ENCODE measurements at places on chromosomes 3 and 15.

DNA sequence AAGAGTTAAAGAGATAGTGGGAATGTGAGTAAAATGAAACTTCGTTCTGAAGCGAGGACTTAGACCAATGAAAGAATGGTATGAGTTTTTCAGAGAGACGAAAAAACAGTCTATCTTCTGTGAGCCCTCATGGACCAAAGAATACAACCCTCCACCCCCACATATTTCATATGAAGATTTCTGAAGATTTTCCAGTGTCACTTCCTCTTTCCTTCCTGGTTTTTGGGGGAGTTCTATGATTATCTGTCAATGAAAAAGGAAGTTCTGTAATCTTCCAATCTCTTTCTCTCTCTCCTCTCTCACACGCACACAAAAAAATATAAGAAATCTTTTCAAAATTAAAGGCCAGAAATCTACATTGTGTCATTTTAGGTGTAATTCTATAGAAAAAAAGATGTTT lies 27.7 kb downstream of the CMSS1 start:
- DNase-seq = no peak

GRCh38 chr3:6250167-6250566 lies 610.7 kb upstream of the GRM7 start:
- DNase-seq = no peak

DNA sequence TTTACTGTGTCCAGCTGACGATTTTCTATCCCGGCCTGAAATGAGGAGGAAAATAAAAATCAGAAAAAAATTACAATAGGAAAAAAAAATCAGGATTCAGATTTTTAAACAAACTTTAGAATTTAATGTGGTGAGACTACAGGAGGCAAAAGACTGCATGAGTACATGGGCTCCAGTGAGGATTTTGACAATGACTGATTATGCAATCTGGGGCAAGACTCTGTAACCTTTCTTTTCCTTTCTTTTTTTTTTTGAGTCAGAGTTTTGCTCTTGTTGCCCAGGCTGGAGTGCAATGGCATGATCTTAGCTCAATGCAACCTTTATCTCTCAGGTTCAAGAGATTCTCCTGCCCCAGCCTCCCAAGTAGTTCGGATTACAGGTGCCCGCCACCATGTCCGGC lies 29.9 kb downstream of the SPG11 start:
- peak; percentile 15 for DNase-seq

- no peak for DNase-seq
Measured at GRCh38 chr15:44781128-44781810, 44.9 kb downstream of the TRIM69 start.

GRCh38 chr3:127990461-127990860 lies 61.8 kb upstream of the SEC61A1 start:
- no peak for DNase-seq

DNA sequence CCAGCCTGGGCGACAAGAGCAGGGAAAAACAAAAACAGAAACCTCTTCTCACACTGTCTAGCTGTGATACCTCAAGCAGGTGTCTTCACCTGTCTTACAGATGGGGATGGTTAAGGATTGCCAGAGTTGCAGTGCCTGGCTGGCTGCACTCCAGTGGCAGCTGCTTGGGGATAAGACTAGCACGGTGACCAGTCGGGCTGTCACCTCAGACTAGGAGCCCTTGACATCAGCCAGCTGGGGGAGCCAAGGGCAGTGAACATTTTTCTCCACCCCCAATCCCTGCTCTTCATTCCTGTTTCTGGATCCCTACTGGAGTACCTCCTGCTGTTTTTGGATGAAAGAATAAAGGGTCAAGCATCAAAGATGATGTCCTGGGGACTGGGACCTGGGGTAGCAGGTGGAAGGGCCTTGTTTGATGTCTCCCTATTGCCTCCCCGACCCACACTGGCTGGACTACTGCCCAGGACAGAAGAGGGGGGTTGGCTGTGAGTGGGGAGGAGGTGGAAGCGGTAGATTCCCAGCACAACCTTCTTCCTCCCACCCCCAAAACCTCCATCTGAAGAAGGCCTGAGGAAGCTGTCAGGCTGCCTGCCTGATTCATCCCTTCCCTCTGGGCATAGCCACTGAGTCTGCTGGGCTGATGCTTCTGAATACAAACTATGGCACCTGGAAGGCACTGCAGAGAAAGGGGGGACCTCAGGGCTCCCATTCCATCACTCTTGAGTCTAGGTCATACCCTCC lies 7.0 kb upstream of the CPNE9 start:
- no peak for DNase-seq

DNA sequence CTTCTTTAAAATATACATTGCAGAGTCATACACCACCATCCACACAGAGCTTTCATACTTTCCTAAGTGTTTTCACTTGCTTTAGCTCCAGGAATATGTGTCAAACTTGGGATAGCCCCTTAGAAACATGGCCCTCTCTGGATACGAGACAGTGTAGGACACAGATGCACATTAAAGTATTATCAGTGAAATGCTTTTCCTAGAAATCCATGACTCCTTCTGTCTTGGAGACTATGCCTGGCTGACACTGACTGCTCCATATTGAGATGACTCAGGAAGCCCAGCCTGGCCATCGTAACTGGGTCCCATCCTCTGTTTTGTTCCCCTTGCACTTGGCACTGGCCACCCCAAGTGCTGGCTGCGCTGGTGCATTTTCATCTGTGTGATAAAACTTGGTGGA lies 204.8 kb downstream of the PDZRN3 start:
- DNase-seq = no peak

- DNase-seq = no peak
Measured at GRCh38 chr15:85463276-85463892, 83.0 kb downstream of the AKAP13 start.

- no peak for DNase-seq
Measured at GRCh38 chr3:54366839-54367238, 244.5 kb downstream of the CACNA2D3 start.

GRCh38 chr3:64319391-64319790 lies 94.1 kb upstream of the PRICKLE2 start:
- DNase-seq = no peak

GRCh38 chr3:4440951-4441350 lies 26.1 kb downstream of the SUMF1 start:
- no peak for DNase-seq

DNA sequence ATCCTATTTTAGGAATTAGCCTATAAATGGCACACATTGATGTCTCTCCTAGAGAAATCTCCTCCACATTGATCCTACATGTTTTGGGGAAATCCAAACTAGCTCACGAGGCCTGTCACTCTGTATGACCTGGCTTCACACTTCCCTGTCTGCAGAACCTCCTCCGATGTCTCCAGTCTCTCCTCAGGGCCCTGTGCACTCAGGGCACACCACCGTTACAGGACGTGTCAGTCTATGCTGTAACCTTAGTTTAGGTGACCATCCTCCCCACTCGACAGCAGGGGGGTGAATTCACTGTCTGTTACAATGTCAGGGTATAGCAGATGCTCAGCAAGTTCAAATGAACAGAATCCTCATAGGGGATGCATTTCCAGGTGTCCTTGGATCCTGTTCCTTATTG lies 249.1 kb downstream of the OCA2 start:
- DNase-seq = no peak

- DNase-seq = peak; percentile 78
Measured at GRCh38 chr15:68384451-68385239, 47.3 kb downstream of the ITGA11 start.

DNA sequence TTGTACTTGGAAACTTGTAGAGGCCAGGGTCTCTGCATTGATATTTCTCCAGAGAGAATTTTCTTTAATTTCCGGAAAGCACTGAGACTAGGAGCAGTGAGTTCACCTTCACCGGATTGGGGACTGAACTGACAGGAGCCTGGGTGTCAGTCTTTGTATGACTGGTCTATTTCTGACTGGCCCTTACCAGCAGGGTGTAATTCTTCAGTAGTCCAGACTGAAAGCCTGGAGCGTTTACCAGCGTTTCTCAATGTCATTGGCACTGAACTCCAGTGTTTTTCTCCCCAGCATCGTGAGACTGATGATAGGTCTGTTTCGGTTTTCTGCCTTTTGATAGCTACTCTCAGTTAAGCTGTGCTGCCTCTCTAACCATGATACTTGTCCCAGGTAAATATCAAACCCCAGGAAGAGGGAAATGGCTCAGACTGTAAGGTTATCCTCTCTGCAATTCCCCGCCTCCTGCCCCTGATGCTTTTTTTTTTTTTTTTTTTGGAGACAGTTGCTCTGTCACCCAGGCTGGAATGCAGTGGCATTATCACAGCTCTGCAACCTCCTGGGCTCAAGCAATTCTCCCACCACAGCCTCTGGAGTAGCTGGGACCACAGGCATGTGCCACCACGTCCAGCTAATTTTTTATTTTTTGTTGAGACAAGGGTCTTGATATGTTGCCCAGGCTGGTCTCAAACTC lies 103.6 kb downstream of the CACNA2D3 start:
- no peak for DNase-seq

DNA sequence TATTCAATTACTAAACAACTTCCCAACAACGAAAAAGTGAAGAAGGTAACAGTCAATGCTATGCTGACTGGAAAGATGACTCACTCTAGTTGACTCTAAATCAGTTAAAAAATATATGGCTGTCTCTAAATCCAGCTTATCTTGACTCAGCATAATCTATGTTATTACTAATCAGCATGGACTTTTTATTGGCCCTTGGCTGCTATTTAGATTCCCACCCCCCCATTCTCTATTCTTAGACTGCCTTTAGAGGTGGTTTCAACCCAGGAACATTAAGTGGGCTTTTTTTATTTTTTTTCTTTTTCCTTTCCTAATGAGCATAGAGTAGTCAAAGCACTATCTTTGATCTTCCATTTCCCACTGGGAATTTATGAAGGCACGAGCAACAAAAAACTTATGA lies 1.9 kb downstream of the PCOLCE2 start:
- DNase-seq = peak; percentile 54

DNA sequence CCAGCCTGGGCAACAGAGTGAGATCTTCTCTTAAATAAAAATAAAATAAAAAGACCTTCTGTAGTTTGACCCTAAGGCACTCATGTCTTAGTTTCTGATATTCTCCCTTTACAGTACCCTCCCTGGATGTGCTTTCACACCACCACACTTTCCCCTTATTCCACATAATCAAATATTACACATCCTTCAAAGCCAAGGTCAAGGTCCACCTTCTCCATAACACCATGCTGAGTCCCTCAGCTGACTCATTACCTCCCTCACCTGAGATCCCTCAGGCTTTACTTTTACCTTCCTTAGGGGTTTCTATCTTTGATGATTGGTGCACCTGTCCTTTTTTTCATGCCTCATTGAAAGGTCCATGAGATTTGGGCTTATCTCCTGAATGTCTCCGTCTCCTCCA lies 25.5 kb upstream of the MNS1 start:
- no peak for DNase-seq

GRCh38 chr3:41301548-41301947 lies 102.2 kb downstream of the CTNNB1 start:
- DNase-seq = no peak

- peak; percentile 76 for DNase-seq
Measured at GRCh38 chr15:39624806-39625205, 43.9 kb downstream of the THBS1 start.

DNA sequence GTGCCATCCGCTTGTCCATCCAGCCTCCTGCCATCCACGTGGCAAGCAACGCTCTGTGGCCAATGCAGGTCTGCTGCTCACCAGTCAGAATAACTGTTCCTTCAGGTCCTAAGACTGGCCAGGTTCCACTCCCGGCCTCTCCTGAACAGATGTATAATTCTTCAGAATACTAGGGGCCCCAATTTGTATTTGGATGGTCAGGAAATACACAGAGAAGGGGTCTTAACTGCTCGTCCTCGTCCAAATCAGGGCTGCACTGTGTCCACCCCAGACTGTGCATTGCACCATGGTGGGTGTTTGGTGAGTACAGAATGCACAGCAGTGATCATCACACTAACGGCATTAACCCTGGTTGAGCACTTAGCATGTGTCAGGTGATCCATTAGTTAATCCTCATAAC lies 46.0 kb downstream of the MINAR1 start:
- no peak for DNase-seq

DNA sequence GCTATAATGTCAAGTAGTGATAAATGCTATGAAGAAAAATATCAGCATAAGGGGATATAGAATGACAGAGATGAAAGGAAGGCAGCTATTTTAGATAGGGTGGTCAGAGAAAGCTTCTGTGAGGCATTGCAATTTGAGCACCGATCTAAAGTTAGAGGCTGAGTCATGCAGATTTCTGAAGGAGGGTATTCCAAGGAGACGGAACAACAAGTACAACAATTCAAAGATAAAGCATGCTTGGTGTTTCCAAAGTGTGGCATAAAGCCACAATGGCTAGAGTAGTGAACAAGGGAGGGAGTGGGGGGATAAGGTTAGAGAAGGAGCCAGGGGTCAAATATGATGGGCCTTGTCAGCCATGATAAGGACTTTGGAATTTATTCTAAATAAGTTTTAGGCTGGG lies 71.9 kb downstream of the PFN2 start:
- peak; percentile 46 for DNase-seq

DNA sequence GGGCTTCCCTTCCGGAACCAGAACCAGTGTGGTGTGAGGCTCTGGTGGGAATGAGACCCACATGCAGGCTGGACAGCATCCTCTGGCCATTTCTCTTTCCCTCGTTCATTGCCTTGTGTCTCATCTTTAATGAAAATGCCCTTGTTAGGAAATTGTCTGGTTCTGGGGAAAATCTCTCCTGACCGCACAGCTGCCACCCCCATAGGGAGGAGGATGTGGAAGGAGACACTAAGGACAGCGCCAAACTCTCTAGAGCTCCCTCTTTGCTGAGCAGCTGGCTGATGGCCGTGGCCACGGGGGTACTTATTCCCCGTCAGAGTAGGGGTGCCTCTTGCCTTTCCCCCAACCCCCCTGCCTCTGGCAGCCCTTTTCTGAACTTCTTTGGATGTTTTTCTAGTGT lies 297.6 kb upstream of the C2CD4B start:
- no peak for DNase-seq

DNA sequence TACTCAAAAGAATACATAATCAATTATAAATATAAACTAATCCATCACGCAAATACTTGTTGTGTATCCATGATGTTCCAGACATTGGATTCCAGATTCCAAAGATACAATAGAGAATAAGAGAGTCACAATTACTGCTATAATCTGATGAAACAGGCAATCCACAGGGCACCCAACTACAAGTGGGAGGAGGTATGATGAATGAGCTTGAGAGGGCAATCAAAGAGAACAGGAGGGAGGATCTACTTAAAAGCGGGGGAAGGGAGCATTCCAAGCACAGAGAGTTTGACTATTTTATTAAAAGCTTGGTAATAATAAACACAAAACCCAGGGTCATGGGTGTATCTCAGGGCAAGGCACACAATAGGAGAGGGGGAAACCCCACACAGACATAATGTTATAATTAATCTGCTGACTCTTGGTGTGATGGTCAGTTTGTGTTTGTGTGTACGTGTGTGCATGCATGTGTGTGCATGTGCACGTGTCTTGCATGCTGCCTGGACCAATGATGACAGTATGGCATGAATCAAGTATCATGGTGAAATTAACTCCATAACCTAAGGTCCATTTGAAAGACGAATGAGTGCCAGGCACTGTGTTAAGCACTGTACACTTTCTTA lies 325.4 kb upstream of the WNT5A start:
- DNase-seq = no peak

GRCh38 chr3:100602506-100603444 lies 6.6 kb upstream of the ADGRG7 start:
- no peak for DNase-seq

- DNase-seq = no peak
Measured at GRCh38 chr15:81363276-81363675, 10.7 kb downstream of the TMC3 start.

Measured in skeletal muscle cell (primary cell).